Testis (tissue), 5 donors: ENCODE measurements at places on chromosomes 7 and 10. TPM values are rescaled to one million over a fixed set of nuclear protein-coding genes. Genes with fewer than 3 reads are reported as not detected.

- DNase-seq: no peak
Observed at GRCh38 chr7:110650328-110650727, 440.6 kb upstream of the LRRN3 start.

- no peak for DNase-seq
Observed at GRCh38 chr7:142884286-142884640, 1.3 kb downstream of the TRPV6 start.

- DNase-seq: no peak
Observed at GRCh38 chr7:80659120-80660055, 20.9 kb downstream of the CD36 start.

DNA sequence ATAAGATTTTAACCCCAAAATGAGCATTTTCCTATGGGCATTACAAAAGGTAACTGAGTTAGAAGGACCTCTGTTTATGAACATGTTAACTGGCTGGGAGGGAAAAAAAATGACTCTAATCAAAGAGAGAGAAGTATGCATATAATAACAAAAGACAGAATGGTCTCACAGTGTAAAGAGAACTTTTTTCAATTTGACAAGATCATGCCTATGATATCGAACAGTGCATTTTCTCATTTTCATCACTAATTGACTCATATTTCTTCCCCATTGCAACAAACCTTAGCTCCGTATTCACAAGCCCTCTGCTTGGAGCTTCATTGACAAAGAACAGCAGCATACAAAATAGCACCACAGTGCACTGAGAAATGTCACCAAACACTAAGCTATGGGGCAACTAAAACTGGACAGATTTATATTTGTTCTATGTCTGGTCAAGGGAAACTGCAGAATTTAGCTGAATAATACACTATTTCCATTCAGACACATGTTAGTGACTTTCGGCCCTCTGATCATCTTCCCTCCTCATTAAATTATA, 45.6 kb downstream of the SMURF1 start:
- DNase-seq: no peak

DNA sequence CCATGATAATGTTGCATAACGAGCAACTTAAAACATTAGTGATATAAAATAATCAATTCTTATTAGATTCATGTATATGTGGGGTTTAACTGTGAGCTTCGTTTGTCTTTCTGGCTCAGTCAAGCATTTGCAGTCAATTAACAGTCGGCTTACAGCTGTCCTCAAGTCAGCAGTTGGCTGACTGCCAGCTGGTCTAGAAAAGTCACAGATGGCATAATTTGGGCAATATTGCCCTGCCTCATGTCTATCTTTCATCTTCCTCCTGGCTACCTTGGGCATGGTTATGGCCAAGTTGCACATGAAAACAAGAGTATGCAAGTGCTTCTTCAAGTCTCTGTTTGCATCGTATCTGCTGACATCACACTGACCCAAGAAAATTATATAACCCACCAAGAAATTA, 186.1 kb upstream of the ZWINT start:
- no peak for DNase-seq

DNA sequence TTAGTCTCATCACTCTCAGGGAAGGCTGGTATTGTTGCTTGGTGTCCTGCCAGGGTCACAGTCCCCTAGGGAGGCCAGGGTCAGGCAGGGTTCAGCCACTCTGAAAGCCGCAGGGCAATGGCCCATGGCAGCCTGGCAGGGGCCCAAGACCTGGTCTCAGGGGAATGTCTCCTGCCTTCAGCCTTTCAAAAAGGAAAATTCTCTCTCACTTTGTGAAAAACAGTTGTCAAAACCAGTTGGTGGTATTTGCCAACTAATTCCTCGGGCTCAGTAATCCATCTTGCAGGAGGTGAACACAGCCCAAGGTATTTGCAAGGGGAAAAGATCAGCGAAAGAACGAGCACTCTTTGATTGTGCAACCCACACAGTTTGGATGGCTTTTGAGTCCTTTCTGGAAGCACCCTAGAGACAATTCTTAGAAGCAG, 101.5 kb downstream of the JCAD start:
- peak; percentile 56 for DNase-seq

DNA sequence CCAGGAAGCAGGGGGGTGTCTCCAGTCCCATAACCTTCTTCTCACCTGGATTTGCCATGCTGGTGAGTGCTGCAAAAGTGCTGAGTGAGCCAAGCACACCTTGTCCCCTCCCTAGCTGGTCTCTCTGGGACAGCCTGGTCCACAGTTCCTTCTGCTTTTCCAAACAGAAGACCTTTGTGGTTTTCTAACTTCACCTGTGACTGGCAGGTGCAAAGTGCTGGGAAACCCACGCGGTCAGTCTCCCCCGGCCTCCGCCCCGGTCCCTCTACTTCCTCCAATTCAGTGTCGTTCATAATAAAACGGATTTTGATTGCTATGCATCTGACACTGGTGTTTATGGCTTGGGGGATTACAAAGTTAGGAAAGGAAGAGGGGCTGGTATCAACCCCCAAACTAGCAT, 37.1 kb downstream of the RBAK start:
- no peak for DNase-seq

DNA sequence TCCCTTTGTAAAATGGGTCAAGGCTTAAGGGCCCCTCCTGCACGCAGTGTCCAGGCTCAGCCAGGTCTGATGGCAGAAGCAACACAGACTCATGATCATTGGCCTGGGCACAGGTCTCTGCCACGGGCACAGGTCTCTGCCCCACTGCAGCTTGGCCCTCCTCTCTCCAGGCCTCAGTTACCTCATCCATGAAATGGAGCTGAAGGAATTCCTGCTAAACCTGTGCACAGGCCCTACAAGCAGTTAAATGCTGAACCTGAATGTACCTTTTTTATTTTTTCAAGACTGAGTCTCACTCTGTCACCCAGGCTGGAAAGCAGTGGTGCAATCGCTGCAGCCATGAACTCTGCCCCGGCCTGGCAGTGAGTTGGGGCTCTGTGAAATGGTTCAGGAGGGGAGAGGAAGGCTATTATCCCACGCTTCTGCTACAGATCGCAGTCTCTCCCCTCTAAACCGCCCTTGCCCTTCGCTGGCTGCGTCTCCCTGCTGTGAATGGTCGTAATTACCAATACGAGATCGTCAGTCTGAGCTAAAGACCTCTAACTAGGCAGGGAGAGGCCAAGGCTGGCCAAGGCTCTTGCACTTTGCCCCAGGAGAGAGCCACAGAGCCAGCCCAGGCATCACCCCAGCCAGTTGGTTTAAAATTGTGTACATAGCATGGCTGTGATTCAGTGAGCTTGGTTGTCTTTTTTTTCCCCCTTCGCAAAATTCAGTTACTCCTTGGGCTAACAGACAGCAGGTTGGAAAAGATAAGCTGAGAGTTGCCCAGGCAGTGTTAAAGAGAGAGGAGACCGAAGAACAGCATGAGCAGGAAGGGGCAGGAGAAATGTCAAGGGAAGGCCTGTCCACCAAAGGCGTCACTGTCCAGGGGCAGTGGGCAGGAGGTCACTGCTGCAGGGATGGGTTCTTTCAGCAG, 93.0 kb upstream of the KCTD7 start:
- peak; percentile 46 for DNase-seq

- DNase-seq: no peak
Observed at GRCh38 chr10:128713471-128713870, 587.2 kb upstream of the MKI67 start.

DNA sequence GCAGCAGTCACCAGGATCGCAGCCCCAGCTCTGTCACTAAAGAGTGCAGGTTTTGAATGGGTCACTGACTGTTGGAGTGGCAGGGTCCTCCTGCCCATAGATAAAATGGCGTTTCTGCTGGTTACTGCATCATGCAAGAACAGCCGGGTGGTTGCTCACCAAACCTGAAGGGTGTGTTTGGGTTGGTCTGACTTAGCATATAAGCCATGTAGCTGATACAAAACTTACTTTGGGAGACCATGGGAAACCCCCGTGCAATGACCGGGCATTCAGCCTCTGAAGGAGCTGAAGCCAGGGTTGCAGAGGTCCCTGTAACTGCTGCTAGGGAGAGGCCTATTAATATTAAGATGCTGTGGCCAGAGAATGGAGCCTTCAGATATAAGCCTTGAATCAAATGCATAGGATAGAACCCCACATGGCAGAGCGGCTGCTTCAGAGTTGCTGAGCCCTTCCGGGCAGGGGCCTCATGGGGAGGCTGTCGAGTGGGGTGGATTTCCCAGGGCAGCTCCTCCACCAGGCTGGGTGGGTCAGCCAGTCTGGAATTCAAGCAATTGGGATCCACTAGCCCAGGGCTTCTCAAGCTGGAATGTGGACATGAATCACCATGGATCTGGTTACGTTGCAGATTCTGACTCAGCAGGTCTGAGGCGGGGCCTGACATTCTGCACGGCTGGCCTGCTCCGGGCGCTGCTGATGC, 70.9 kb upstream of the CTBP2 start:
- DNase-seq: no peak

GRCh38 chr10:110275128-110275729, 29.5 kb downstream of the SMNDC1 start:
- no peak for DNase-seq

The NKX6-2 gene
- 20.1 TPM for total RNA-seq

The IKZF1 gene
- 9.9 TPM for total RNA-seq

The OR6V1 gene
- total RNA-seq: not detected

The ZCWPW1 gene
- total RNA-seq: 145 TPM
